Retina (tissue), 1 donor: ENCODE measurements at places on chromosomes 1 and 21.

- no peak for DNase-seq
Observed at GRCh38 chr1:182383934-182384333, 7.7 kb downstream of the GLUL start.

- DNase-seq, result no peak
Observed at GRCh38 chr21:16755061-16755460, 757.8 kb upstream of the CXADR start.

DNA sequence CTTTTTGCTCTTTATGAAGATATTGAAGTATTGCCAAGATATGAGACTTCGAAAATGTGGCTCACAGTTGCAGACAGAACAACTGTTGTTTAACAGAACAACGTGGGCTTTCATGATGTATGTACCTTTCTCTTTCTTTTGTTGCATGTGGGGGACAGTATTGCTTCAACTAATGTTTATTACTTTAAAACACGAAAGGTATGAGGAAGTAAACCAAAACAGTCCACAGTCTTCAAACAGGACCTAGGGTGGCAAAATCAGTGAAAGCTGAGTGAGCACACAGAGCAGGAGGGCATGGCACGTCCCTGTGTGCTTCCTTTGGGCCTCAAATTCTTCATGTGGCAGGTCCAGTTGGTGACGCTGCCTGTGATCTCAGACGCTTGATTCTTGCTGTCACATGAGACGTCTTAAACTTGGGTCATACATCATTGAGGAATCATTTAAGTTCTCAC lies 7.8 kb upstream of the CHAF1B start:
- no peak for DNase-seq

DNA sequence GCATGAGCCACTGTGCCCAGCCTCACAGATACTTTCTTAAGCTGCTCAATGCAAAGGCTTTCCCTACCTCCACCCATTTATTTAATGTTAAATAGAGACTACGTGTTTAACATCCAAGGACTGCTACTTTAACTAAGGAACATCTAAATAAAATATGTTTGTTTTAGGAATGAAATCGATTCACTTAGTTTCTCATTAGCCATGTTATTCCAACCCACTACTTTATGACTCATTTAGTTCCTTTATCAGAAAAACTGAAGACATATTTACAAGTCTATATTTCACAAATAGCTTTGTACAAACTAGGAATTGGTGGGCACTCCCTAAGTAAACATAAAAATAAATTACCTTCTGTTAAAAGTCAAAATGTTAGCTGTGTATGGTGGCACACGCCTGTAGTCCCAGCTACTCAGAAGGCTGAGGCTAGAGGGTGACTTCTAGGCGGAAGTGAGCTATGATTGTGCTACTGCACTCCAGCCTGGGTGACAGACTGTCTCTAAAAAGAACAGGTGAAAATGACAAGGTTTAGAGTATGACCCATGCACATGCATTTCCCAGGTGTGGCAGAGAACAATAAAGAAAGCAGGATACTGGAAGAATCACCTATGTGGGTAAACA lies 39.9 kb upstream of the AK4 start:
- no peak for DNase-seq

DNA sequence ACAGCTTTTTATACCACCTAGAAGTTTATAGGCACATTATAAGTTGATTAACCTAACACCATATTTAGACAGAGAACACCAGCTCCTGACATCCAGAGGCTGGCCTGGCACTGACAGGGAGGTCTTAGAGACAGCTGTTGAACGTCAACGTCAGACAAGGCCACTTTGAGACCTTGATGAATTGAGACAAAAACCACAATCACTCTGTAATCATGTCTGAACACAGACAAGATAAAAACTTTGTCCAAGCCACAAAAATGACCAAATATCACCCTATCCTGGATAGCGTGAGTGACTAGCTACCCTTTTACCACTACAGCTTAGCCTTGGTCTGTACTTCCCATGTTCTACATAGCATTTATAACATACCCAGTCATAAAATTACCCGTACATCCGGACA lies 403.6 kb upstream of the CHRM3 start:
- no peak for DNase-seq

GRCh38 chr1:51276286-51276685 lies 40.2 kb downstream of the RNF11 start:
- no peak for DNase-seq

DNA sequence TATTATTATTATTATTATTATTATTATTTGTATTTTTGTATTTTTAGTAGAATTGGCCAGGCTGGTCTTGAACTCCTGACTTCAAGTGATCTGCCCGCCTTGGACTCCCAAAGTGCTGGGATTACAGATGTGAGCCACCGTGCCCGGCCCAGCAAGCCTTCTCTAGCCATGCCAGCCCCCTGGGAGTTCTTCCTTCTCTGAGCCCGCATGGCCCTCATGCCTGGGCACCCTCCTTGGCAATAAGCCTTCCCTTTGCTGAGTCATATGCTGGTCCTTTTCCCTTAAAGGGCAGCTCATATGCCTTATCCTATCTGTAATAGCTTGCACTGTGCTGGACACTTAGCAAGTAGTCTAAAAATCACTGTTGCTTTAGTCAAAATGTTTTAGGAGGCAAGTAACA lies 8.5 kb upstream of the NBL1 start:
- no peak for DNase-seq

DNA sequence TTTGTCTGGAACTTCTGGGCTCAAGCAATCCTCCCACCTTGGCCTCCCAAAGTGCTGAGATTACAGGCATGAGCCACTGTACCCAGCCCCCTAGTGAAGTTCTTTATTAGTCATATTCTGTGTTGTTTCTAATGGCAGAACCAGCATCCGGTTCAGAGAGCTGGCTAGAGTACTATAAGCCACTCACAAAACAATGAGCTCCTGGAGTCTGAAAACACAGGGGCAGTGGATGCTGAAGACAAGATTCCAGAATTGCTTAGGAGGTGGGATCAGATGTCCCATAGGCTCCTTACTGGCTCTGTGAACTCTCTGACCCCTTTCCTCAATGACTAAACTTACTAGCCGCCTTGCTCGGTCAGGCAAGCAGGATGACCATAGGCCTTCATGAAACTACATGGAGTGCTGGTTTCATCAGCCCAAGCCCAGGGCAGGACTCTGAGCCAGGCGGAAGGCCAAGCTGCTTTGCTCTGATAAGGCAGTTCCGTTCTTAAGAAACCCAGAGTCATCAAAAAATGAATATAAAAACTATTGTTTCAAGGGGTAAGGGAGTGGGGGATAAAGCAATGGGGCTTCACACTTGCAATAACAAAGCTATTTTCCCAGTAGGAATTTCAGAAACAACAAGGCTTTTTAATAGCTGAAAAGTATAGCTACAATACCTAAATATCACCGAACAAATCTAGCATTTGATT lies 8.1 kb downstream of the MTHFR start:
- DNase-seq, result no peak

DNA sequence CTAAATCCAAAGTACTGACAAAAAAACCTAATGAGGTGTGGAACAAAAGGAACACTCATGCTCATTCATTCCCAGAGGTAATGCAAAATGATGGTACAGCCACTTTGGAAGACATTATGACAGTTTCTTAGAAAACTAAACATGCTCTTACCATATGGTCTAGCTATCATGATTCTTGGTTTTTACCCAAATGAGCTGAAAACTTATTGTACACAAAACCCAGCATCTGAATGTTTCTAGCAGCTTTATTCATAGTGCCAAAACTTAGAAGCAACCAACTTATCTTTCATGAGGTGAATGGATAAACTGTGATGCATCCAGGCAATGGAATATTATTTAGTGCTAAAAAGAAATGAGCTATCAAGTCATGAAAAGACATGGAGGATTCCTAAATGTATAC lies 318.4 kb upstream of the OLFM3 start:
- DNase-seq, result no peak

DNA sequence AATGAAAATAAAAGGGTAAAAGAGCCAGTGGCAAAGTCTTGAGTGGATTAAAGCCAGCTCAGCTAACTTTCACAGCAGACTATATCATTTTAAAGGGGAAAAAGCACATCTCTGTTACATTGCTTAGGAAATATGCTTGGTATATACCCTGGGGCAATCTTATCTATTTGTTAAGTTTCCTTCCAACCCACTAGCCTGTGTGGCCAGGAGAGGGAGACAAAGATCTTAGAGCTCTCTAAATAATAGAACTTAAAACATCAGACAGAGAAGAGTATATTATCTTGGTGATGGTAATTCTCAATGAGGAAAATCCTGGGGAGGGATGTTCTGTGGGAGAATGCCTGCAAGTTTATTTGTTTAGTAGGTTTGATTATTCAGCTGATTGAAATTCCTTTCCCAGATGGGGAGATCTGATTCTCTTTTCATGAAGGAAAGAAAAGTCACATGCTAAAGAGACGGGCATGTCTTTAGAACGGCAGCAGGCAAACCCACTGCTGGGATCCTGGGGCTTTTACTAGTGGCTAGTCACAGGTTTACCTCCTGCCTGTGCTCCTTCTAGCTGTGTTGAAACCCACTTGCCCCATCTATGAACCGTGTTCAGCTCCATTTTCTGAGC lies 3.6 kb downstream of the KCNE2 start:
- no peak for DNase-seq

DNA sequence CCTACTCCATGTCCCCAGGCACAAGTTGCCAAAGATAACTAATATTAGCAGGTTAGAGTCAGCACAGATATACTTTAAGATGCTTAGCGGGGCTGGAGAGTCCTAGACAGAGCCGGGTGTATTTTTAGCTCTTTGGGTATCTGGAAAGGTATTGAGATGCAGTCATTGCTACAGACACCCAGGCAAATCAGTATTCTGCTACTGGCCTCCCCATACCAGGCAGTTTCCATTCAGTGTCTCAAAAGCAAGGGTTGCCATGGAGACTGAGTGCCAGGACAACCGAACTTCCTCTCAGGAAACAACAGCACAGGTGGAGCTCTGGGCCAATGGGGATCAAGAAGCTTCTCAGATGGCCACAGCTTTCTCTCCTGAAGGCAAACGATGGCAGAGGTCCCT lies 45.3 kb downstream of the KCNC4 start:
- no peak for DNase-seq

- no peak for DNase-seq
Observed at GRCh38 chr21:15206514-15206913, 141.7 kb upstream of the NRIP1 start.

- DNase-seq, result no peak
Observed at GRCh38 chr1:112723511-112723839, 8.3 kb upstream of the PPM1J start.

- no peak for DNase-seq
Observed at GRCh38 chr21:15795533-15795932, 65.8 kb downstream of the USP25 start.

- DNase-seq, result peak; percentile 55
Observed at GRCh38 chr1:204465546-204466415, 28.8 kb downstream of the PIK3C2B start.

GRCh38 chr1:58190267-58190988 lies 356.1 kb downstream of the OMA1 start:
- DNase-seq, result peak; percentile 51

DNA sequence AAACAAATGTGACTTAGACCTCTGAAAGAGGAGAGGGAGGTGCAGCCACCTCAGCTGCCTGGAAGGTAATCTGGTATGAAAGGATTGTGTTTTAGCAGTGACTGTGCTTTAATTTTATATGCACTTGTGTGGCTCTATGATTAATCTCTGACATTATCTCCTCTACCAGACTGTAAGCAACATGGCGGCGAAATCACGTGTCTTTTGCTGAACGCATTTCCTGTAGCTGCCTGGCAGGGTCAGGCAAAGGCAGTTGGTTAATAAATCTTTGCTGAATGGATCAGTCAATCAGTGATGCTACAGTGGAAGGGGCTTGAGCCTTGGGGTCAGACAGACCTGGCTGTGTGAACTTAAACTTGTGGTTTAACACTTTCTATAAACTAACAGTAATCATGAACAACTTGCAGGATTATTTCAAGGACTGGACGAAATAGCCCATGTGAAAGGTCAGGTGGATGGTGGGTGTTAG lies 96.9 kb downstream of the ADSS2 start:
- no peak for DNase-seq

DNA sequence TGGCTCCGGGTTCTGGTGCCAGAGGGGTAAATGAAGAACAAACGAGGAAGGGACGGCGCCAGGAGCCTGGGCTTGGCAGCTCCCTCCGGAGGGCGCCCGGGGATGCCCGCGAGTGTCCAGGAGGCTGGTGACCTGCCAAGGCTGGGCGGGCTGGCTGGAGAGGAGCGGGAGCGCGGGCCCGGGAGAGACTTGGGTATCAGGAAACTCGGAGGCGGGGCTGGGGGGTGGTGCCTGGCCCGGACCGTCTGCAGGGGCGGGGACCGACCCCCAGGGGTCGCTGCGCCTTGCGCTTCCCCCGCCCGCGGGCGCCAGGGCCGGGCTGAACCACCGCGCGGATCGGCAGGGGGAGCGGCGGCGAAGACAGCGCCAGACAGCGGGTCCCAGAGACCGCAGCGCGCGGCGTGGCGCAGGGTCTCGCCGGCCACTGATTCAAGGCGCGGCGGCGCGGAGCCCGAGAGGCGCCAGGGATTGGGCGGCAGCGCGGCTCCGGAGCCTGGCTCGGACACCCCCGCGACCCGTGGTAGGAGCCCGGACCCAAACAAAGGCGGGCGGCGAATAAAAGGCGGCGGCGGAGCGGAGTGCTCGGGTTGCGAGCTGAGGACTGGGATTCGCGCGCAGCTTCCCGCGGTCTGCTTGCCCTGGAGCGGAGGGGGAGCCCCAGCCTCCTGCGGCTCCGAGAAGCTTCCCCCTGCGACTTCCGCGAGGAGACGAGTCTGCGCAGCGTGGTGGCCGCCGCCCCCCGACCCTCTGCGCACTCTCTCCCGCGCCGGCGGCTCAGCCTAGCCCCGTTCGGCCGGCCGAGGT lies at the start of gene DISP3:
Gene DISP3, plus strand, starts transcription at position 585 of the 804 bp plus-strand sequence. CDS start 21,838 bp downstream, outside the sequence.
- peak; percentile 97 for DNase-seq

DNA sequence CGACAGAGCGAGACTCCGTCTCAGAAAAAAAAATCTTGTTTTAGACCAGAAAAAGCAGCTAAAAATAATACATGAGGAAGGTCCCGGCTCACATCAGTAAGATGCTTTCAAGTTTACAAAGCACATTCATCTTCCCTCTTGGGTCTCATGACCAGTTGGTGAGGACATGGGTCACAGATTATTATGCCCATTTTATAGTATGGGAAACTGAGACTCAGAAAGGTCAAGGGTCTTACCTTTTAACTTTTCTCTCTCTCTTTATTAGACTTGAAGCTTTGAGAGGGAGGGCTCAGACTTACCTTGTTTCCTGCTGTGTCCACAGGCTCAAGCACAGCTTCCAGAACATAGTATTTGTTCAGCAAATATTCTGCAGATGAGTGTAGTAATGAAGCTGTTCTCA lies 13.2 kb upstream of the RCC2 start:
- DNase-seq, result no peak

GRCh38 chr1:91138959-91139358 lies 117.1 kb upstream of the ZNF644 start:
- DNase-seq, result no peak

DNA sequence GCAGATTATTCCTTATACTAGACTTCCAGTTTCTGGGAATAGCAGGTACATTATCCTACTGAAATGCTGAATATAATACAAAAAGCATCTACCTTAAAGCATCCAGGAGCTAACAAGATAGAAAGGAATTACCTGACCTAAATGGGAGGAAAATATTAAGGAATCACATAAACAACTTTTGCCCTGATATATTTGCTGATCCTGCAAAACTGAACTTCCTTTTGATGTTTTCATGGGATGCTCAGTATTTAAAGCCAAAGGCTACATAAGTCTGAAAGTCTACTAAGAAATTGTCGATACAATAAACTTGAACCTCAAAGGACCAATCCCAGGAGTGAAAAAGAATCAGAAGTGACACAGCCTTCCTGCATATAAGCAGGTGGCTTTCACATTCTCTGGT lies 85.6 kb upstream of the C1orf21 start:
- DNase-seq, result no peak

GRCh38 chr1:19367584-19368041 lies 55.5 kb downstream of the SLC66A1 start:
- no peak for DNase-seq

GRCh38 chr1:204408074-204408507 lies 3.5 kb downstream of the PPP1R15B start:
- DNase-seq, result no peak
